Fibroblast of skin of left biceps (primary cell): ENCODE measurements at places on chromosomes 1 and 21.

DNA sequence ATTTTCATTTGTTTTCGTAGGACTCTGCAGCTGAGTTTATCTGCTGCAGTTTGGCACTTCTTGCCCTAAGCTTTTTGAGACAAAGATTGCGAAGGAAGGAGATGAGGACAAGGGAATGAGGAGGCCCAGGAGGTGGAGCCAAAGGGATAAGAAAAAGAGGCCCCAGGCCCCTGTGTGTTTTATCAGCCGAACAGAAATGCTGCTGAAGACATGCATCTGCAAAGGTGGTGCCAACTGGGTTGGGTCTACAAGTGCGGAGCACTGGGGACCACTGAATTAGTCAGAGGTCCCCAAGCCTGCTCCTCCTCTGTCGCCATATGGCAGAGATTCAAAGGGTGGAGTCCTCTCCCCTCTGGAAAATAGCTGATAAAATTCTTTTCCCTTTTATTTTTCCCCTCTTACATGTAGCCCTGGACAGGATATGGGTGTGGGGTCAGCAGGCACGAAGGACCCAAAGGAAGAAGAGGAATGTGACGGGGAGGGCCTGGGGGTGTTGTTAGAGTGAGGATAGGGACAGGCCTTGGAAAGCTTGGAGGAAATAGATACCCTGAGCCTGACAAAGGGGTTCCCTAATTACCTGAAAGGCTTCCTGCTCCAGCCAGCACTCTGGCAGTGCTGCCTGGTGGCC, 2.7 kb downstream of the CD34 start:
- DNase-seq: no peak

DNA sequence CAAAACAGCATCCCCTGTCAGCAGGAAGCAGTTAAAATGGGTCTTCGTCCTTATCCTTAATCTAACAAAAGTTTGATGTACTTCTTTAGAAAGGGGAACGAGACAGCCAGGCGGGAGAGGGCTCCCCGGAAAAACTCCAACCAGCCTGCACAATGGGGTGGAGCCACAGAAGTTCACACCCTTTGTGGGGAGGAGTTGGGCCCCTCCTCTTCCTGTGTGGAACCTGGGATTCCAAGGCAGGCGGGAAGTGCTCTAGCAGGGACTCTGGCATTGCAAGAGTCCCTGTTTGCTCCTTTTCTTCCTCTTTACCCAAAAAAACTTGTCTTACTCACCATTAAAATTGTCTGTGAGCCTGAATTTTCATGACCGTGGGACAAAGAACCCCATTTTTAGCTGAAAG, 47.7 kb downstream of the FCRL5 start:
- no peak for DNase-seq

GRCh38 chr1:233496993-233497392, 116.9 kb upstream of the KCNK1 start:
- DNase-seq: no peak

- no peak for DNase-seq
Observed at GRCh38 chr1:53575141-53575954, 116.1 kb downstream of the DMRTB1 start.

DNA sequence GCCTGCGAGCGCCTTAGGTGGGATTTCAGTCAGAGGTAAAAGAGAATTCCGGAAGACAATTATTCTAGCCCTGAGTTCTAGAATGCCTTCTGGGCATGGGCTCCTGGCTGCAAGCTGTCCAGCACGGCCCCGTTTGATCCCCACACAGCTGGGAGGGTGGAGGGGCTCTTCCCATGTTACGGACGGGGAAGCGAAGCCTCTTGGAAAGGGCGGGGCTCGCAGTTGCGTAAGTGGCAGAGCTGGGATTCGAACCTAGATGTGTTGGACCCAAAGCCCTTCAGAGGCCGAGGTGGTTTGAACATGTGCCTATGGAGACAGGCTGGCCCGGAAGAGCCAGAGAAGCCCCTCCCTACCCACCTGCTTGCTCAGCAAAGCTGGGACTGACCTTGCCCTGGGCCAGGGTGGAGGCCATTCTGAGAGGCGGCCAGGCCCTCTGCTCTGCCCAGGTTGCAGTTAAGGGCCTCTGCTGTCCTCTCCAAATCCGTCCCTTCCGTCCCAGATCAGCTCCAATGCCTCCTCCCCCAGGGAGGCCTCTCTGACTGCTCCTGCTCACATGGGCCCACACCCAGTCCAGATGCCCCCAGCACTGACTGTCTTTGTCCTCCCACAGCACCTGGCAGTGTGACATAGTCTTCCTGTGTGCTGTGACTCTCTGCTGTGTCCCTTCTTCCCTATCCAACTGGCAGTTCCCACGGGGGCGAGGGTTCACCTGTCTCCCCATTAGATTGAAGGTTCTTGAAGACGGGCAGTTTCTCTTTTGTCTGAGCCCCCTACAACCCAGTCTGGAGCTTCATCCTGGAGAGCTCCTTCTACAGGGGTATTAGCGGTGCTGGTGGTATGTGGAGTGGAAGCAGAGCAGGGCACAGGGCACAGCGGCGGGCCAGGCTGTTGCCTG, 1.2 kb upstream of the HSPB7 start:
- DNase-seq: no peak

DNA sequence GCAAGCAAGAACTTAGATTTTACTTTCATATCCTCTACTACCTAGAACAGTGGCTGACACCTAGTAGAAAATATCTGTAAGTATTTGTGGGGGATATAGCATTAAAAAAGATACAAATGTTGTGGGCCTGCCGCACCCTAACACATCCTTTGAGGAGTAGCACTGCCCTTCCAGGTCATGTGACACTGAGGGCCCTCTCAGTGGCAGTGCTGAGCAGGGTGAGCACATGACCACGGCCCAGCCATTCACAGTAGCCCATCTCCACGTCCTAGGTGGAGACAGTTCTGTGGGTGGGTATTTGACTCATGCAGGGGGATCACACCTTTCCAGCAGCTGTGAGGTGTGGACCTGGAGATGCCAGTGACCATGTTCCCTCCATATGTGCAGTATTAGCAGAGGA, 108.9 kb downstream of the OMA1 start:
- no peak for DNase-seq

GRCh38 chr1:219908170-219908569, 20.2 kb downstream of the SLC30A10 start:
- no peak for DNase-seq

DNA sequence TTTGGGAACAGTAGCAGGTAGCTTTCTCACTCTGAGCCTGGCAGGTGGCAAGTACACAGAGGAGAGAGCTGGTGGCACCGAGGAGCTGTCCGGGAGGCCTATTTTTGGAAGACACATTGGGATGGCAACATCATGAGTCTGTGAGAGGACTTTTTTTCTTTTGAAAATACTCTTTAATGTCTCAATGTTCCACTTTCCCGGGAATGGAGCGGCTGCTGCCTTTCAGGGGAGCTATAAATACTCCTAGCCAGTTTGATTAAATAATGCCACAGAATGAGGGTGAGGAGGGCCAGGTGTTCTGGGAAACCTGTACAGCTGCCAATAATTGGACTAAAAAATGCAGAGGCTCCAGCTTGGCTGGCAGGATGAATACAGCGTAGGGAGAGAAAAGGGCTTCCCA, 93.3 kb upstream of the COG2 start:
- no peak for DNase-seq

DNA sequence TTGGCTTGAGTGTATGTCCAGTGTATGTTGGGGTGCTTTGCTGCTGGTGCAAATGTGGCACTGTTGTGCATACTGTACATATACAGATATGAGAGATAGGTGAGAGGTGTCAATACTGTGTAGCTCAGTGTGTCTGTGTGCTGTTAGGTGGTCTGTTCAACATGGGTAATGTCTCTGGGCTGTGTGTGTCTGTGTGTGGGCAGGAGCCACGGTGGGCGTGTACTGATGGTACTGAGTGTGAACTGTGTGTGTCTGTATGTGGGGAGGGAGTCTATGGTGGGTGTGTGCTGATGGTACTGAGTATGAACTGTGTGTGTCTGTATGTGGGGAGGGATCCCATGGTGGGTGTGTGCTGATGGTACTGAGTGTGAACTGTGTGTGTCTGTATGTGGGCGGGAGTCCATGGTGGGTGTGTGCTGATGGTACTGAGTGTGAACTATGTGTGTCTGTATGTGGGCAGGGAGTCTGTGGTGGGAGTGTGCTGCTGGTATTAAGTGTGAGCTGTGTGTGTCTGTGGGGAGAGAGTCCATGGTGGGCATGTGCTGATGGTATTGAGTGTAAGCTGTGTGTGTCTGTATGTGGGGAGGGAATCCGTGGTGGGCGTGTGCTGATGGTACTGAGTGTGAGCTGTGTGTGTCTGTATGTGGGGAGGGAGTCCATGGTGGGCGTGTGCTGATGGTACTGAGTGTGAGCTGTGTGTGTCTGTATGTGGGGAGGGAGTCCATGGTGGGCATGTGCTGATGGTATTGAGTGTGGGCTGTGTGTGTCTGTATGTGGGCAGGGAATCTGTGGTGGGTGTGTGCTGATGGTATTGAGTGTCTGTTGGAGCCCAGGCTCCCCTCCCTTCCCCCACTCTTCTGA, 32.2 kb upstream of the FOXO6 start:
- no peak for DNase-seq

GRCh38 chr1:52801011-52801410, 41.5 kb upstream of the ZYG11A start:
- no peak for DNase-seq

DNA sequence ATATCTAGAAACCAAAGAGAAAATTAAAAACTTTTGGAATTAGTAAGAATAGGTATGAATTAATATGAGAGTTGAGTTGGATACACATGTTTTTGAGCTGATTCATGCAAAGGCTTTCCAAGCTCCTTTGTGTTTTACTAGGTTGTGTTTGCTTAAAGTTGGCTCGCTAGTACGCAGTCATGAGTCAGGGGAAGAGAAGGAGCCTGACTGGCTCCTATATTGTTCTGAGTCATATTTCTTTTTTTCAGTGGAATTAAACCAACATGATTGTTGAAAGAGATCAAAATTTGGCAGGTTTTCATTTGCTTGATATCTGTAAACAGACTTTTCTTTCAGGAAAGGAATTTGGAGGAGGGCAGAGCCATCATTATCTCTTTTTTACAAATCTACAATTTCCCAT, 66.7 kb downstream of the MAGI3 start:
- peak; percentile 87 for DNase-seq

GRCh38 chr1:63148825-63149645, 173.3 kb upstream of the FOXD3 start:
- DNase-seq: peak; percentile 14

GRCh38 chr1:160454371-160455152, 54.2 kb downstream of the VANGL2 start:
- no peak for DNase-seq
